Forelimb muscle (tissue), 1 donor: ENCODE measurements at places on chromosomes 1 and 21. TPM values are rescaled to one million over a fixed set of nuclear protein-coding genes. Genes with fewer than 3 reads are reported as not detected.

ARV1 gene
- 14.7 TPM for polyA plus RNA-seq

AUNIP gene
- 0.71 TPM for polyA plus RNA-seq

APCS gene
- not detected for polyA plus RNA-seq

RGS4 gene
- 0.85 TPM for polyA plus RNA-seq

RHOU gene
- polyA plus RNA-seq: 16.6 TPM

ATAD3B gene
- 12.0 TPM for polyA plus RNA-seq

ZNF593OS gene
- polyA plus RNA-seq: 1.5 TPM

MAP10 gene
- 2.2 TPM for polyA plus RNA-seq

ATF3 gene
- polyA plus RNA-seq: 83.1 TPM

LRRC71 gene
- polyA plus RNA-seq: 1.2 TPM

PROK1 gene
- not detected for polyA plus RNA-seq

SFN gene
- 0.10 TPM for polyA plus RNA-seq

MAP3K21 gene
- 0.20 TPM for polyA plus RNA-seq

PLA2G5 gene
- 0.25 TPM for polyA plus RNA-seq

SF3B4 gene
- polyA plus RNA-seq: 32.3 TPM

ZSWIM5 gene
- 0.57 TPM for polyA plus RNA-seq

UHMK1 gene
- 28.0 TPM for polyA plus RNA-seq

DARS2 gene
- 12.7 TPM for polyA plus RNA-seq

ADAMTS1 gene
- 16.8 TPM for polyA plus RNA-seq

FCRL6 gene
- polyA plus RNA-seq: 0.34 TPM

GON4L gene
- 31.4 TPM for polyA plus RNA-seq

DCST2 gene
- 0.63 TPM for polyA plus RNA-seq

FOXO6 gene
- 14.9 TPM for polyA plus RNA-seq

SLAMF9 gene
- not detected for polyA plus RNA-seq

SPATA1 gene
- 1.9 TPM for polyA plus RNA-seq
